ENCODE measurements at places on chromosomes 12 and 14.

- peaks cover 31% of the 10 kb centered on the region for H3K4me1 ChIP-seq
- H3K27me3 ChIP-seq, result peaks cover 24% of the 10 kb centered on the region
- H3K36me3 ChIP-seq, result no peaks in the 10 kb centered on the region
- H3K27ac ChIP-seq, result peak within 1 kb of the TSS; percentile 11
These were observed at the start of gene CDK4 for GRCh38 chr12:57751788-57752667. CDK4 (minus strand) TSS chr12:57752310; CDS start chr12:57751717, 593 bp downstream.

DNA sequence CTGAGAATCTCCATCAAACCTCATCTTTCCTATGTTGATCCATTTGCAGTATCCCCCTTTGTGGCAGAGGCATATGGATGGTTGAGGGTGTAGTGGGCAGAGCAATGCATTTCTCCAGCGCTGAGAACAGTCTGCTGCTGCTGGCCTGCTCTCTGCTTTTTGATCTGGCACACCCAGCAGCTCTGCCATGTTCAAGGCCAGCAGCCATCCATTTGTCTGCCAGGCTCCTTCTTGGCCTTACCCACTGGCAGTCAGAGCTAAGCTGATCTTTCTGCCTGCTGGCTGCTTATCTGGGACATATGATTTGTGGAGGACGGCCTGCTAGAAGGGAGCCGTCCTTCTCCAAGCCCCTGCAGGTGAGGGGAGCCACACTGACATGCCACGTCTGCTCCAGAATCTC, 17.0 kb downstream of the NPC2 start:
- H3K4me1 ChIP-seq, result peaks cover 21% of the 10 kb centered on the region
- no peak overlapping the region for H3K4me3 ChIP-seq
- H3K36me3 ChIP-seq, result no peaks in the 10 kb centered on the region

- H3K36me3 ChIP-seq, result peaks cover 8% of the 10 kb centered on the region
- H3K27ac ChIP-seq, result no peak overlapping the region
- DNase-seq, result no peak
- H3K27me3 ChIP-seq, result no peaks in the 10 kb centered on the region
These were observed 85.5 kb downstream of the CEP83 start for GRCh38 chr12:94374124-94374523.

GRCh38 chr14:85564841-85565527, 35.0 kb downstream of the FLRT2 start:
- no peaks in the 10 kb centered on the region for H3K36me3 ChIP-seq
- peaks cover 16% of the 10 kb centered on the region for H3K4me1 ChIP-seq
- no peak overlapping the region for H3K27ac ChIP-seq
- DNase-seq, result no peak
- H3K4me3 ChIP-seq, result no peak overlapping the region

GRCh38 chr12:65195387-65196055, 26.1 kb downstream of the LEMD3 start:
- no peak overlapping the region for H3K27ac ChIP-seq
- no peak overlapping the region for H3K4me3 ChIP-seq
- H3K4me1 ChIP-seq, result peaks cover 12% of the 10 kb centered on the region
- no peak for DNase-seq
- H3K36me3 ChIP-seq, result no peaks in the 10 kb centered on the region

- H3K4me1 ChIP-seq, result peaks cover 6% of the 10 kb centered on the region
- DNase-seq, result no peak
- H3K27ac ChIP-seq, result no peak overlapping the region
- no peak overlapping the region for H3K4me3 ChIP-seq
- no peaks in the 10 kb centered on the region for H3K36me3 ChIP-seq
These were observed 13.5 kb downstream of the CEP170B start for GRCh38 chr14:104878582-104878981.

GRCh38 chr14:54808326-54809161, 94.1 kb downstream of the GCH1 start:
- DNase-seq, result no peak
- no peaks in the 10 kb centered on the region for H3K36me3 ChIP-seq
- H3K27ac ChIP-seq, result no peak overlapping the region
- no peaks in the 10 kb centered on the region for H3K4me1 ChIP-seq
- peaks cover 30% of the 10 kb centered on the region for H3K27me3 ChIP-seq

DNA sequence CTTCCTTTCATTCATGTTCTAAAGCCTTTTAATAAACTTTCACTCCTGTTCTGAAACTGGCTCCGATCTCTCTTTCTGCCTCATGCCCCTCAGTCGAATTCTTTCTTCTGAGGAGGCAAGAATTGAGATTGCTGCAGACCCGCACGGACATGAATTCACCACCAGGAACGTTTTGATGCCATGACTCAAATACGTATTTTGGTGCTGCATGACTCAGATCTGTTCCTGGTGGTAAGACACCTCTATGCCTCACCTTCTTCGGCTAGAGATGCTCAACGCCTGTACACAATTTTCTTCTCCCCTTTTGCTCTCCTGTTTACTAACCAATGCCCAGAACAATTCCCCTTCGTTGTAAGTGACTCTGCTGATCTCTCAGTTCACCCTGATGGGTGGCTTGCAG, 52.0 kb upstream of the RIMBP2 start:
- DNase-seq, result no peak
- no peaks in the 10 kb centered on the region for H3K27me3 ChIP-seq
- no peak overlapping the region for H3K27ac ChIP-seq

DNA sequence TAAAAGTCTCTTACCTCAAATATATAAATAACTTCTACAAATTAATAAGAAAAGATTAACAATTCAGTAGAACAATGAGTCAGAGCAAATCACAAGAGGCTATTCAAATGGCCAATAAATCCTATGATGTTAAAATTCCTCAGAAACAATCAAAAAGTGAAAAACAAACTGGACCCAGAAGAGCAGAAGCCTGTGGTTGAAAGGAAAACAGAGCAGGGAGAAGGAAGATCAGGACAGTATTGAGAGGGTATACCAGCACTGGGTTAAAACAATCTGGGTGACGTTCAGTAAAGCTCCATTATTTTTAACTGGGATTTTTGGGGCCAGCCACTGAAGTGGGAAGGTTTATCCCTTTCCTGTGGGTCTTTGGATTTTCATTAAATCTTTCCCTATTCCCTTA, 39.7 kb upstream of the PCED1B start:
- H3K27ac ChIP-seq, result no peak overlapping the region
- H3K36me3 ChIP-seq, result no peaks in the 10 kb centered on the region
- H3K4me1 ChIP-seq, result no peaks in the 10 kb centered on the region
- H3K27me3 ChIP-seq, result no peaks in the 10 kb centered on the region
- no peak overlapping the region for H3K4me3 ChIP-seq

DNA sequence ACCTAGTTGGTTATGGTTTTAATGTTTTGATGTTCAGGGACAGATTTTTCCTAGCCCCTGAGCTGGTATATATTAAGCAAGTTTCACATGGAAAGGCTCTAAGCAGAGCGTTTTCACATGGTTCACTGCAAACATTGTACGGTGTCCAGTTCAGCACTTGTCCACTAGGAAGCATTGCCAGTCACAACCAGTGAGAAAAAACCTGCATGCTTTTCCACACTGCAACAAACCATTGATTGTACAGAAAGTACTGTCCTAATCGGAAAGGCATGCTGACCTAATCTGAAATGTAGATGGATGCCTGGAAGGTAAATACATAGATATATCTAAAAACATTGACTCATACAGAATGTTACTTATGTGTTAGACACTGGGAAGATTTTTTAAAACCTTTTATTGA, 25.0 kb upstream of the NPAS3 start:
- no peak overlapping the region for H3K4me3 ChIP-seq
- no peaks in the 10 kb centered on the region for H3K27me3 ChIP-seq
